ENCODE measurements at places on chromosomes 2 and 18.

GRCh38 chr2:201070948-201071478 is 458 bp downstream of the HYCC2 start:
- DNase-seq: no peak

GRCh38 chr2:12107939-12108338 is 361.5 kb downstream of the LPIN1 start:
- DNase-seq: no peak

GRCh38 chr18:29012883-29013465 is 836.0 kb upstream of the CDH2 start:
- DNase-seq: no peak

DNA sequence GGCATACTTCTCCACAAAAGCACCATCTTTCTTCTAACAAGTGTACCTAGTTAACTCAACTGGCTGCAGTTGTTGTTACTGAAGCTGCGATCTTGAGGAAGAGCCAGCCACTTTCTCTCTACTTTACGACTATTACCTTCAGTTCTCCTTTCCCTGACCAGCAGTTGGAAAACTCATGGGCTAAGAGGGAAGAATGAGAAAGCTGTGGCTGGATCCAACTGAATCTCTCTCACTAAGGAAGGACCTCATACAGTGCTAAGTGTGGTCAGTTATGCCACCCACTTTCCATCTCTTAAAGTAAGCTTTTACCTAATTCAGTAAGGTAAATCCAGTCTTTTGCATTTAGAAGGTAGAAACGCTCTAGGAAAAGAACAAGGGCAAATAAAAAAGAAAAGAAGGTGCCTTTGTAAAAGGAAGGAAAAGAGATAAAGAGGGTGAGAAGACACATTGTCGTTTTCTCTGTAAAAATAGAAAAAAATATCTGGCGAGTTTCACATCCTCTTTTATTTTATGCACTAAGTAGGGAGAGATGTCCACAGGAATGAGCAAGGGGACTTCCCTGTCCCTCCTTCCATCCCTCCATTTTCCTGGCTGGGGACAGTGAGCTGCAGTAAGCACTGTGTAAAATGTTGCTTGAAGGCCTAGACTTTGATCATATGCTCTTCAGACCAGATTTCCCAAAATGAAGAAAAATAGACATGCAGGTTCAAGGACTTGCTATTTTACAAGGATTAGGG is 73.4 kb downstream of the PLEKHM3 start:
- DNase-seq: no peak

- no peak for DNase-seq
These were observed 18.1 kb downstream of the FBXO48 start for GRCh38 chr2:68448671-68449653.

GRCh38 chr2:72963423-72964145 is 46.3 kb downstream of the EMX1 start:
- DNase-seq: no peak

- no peak for DNase-seq
These were observed 20.5 kb downstream of the SH2D6 start for GRCh38 chr2:85439025-85439472.

- no peak for DNase-seq
These were observed 11.1 kb downstream of the TRAK2 start for GRCh38 chr2:201440182-201440581.

DNA sequence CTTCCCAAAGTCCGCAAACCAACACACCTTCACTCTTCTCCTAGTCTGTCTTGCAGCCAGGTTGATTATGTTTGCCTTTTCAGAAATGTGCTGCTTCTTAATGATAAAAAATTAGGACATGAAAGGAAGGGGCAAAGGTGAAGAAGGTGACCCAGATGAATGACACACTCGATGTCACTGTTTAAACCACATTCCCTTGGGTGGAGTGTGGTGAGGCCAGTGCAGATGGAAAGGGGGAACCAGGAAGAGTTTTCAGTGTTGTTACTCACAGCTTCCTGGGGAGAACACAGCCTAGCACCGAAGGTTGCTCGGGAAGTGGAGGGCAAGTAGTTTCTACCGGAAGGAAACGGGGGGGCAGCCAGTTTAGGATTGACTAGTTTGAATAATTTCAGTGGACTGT is 57.2 kb upstream of the BOD1L2 start:
- no peak for DNase-seq

- DNase-seq: no peak
These were observed 65.3 kb downstream of the CYBRD1 start for GRCh38 chr2:171587567-171587966.

DNA sequence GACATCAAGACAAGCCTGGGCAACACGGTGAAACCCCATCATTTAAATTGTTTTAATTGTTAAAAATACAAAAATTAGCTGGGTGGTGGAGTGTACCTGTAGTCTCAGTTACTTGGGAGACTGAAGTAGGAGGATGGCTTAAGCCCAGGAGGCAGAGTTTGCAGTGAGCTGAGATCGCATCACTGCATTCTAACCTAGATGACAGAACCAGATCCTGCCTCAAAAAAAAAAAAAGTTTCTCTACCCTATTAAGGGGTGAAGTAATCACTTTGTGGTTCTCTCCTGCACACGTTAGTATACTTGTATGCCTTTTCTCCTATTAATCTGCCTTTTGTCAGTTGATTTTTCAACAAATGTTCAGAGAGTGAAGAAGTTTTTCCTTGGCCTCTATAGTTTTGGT is 18.1 kb upstream of the PUM2 start:
- no peak for DNase-seq

DNA sequence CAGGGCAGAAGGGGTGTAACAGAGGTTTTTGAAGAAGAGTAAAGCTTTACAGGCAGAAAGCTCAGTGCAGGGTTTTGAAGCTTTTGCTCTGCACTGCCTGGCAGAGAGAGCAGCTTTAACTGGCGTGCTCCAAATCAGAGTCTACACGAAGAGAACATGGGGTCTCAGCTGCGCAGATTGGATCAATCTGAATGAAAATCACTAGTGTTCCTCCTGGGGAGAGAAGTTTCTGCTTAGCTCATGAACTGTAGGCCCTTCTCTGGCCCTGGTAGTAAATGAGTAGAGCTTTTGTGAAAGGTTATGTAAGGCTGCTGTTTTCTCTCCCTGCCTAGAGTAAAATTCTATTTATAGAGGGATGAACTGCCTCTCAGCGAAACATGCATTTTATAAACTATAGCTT is 13.6 kb downstream of the DCC start:
- no peak for DNase-seq

DNA sequence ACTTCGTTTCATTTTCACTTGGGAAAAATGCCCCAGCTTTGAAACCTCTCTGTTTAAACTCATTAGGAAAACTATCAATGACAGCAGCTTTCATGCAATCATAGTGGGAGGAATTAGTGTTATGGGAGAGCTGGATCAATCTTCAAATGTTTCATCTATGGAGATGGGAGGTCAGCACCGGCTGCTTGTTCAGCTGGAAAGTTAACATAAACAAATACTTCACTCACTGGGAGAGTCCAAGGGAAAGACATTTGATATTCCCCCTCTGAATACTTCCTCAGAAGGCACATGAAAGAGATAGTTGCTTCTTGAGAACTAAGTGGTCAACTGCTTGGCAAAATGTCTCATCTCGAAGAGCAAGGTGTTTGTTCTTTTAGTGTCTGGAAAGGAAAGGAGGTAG is 7.3 kb downstream of the LYPD1 start:
- DNase-seq: no peak

DNA sequence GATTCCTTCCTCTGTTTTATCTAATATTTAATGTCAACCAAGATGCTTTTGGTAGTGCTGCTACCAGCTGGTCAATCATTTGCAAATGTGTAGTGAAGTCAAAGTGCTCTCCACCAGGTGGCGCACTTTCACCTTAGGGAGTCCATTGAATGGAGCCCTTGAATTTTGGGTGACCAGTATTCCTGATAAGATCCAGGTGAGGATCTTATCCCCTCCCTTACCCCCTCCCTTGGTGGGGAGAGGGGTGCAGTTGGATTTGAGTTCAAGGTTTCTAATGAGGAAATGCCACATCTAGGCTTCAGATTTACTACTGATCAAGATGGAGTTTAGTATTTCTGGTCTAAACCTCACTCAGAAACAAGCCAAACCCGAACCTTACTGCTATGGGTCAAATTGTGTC is 12.0 kb upstream of the E2F6 start:
- DNase-seq: no peak

DNA sequence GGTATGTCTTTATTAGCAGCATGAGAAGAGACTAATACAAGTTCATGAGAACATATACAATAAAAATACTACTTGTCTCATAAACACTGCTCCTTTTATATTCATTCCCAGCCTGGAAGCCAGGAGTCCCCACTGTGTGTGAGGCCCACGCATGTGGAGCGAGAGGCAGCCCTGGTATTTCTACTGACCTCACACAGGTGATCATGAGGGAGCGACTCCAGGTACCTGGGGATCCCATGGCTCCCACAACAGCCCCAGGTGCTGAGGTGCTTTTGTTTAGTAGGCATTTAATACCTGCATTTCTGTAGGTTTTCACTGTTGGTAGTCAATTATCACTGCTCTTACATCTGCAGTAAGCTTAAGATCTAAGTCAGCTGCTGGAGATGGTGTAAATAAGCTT is 75.2 kb downstream of the ZNF516 start:
- DNase-seq: no peak

GRCh38 chr2:43481927-43482542 is 113.8 kb downstream of the THADA start:
- no peak for DNase-seq

GRCh38 chr2:100200985-100201384 is 58.6 kb upstream of the AFF3 start:
- DNase-seq: no peak

DNA sequence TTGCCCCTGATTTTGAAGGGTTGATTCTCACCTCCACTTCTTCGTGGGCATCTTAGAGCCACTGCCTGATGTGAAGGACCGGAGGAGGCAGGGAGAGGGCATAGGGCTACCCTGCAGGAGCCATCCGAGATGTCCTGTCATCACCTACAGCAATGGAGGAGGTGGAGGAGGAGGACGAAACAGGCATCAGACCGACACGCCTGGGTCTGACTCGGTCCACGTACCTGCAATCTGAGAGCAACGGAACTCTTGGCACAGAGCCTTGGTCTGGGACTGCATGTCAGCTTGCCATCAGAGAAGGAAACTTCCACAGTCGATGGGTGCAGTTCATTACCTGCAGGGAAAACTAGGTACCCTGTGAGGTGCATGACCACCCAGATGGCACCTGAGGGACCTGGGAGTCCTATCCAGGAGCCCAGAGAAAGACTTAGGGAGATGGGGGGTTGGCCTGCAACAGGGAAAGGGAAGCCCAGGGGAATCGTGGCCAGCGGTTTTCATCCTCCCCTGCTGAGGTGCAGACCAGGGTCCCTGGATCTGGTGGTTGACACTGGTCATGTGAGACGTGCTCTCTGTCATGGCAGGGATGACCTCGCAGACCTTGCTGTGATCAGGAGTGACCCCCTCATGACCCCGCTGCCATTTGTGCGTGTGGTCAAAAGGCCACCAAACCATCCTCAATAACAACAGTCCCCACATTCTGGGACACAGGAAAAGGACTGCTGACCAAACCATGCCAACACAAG is 190.8 kb downstream of the SEPTIN10 start:
- no peak for DNase-seq

DNA sequence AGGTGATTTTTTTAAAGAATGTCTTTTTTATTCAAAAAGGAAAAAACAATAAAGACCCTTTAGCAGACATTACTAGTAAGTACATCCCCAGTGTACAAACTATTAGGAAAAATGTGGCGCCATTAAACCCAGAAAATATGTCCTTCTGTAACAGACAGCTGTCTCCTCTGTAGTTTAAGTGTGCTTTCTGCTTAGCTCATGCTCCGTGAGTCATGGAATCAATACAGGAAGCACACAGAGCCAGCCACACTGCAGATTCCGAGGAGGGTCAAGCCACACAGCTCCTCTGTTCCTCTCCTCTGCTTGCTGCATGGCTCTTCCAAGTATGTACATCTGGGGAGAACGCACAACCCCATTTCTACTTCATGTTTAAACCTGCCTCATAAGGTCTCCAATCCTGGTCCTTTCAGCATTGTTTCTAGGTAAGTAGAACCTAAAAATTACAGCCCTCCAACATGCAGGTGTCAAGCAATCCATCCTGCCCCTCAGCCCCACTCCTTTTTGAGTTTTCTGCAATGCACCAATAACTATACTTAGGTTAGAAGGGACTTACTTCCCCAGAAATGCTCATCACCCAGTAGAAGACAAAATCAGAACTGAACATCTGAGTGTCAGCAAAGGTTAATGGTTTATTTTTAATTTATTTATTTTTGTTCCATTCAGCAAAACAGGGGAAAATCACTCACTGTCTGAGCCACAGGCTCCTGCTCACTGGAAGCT is 37.5 kb downstream of the ACVR1 start:
- DNase-seq: no peak

- no peak for DNase-seq
These were observed 26.3 kb downstream of the ITM2C start for GRCh38 chr2:230891064-230891463.

GRCh38 chr2:223100061-223100511 is 48.1 kb downstream of the KCNE4 start:
- DNase-seq: no peak

- DNase-seq: no peak
These were observed 143.4 kb downstream of the ADCYAP1 start for GRCh38 chr18:1048032-1048431.

DNA sequence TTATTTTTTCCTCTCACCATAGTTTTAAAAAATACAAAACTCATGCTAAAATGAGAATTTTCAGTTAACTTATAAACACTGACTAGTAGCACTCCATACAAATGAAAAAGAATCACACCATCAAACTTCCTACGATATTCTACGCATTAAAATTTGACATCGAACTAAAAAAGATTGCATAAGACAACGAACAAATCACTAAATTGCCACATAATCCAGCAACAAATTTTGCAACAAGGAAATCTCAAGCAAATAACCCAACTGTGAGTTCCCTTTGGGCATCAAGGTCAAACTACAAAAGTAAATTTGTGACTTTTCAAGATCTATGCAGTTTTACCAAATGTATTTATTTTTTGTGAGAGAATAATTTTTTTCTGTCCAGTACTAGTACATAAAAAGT is 1.5 kb downstream of the MAP3K2 start:
- DNase-seq: no peak

GRCh38 chr18:55974521-55974920 is 386.5 kb upstream of the TCF4 start:
- DNase-seq: no peak

Measured in GM12878 (cell line).